ENCODE measurements at places on chromosomes 16 and 17.

- no peak for DNase-seq
Measured at GRCh38 chr16:81432937-81433557, 11.6 kb upstream of the CMIP start.

- DNase-seq: peak; percentile 96
Measured at GRCh38 chr16:2090777-2091546, 43.2 kb downstream of the TSC2 start.

DNA sequence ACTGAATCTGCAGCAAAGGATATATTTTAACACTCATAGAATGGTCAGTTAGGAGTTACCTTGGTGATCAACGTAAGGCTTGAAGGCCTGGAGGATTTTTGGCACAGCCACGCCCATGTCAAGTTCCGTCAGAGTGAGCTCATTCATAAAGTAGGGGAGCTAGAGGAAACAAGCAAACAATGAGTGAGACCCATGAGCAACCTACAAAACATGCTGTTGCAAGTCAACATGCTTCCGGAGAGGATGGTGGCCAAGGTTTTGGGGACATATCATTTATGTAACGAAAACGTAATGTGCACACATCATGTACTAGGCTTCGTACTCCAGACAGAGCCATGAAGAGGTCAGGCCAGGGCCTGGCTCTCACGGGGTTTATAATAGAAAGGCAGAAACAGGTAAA is 41.1 kb upstream of the ERN1 start:
- no peak for DNase-seq

GRCh38 chr16:88686062-88686438 is 257 bp downstream of the SNAI3 start:
- no peak for DNase-seq

GRCh38 chr16:67644038-67644437 is 906 bp upstream of the CARMIL2 start:
- DNase-seq: no peak

- no peak for DNase-seq
Measured at GRCh38 chr17:44749980-44750318, 8.8 kb upstream of the ADAM11 start.

GRCh38 chr16:91484-91883 is 13.5 kb downstream of the MPG start:
- no peak for DNase-seq

- DNase-seq: no peak
Measured at GRCh38 chr16:4049031-4049430, 67.2 kb downstream of the ADCY9 start.

Data from nephron progenitor cell (in vitro differentiated cells).